Stimulated activated CD4-positive, alpha-beta T cell treated with anti-CD3 and anti-CD28 coated beads, TNF-alpha, amount 100 ng/mL, for 48 hours (primary cell): ENCODE measurements at places on chromosomes 16 and 17.

DNA sequence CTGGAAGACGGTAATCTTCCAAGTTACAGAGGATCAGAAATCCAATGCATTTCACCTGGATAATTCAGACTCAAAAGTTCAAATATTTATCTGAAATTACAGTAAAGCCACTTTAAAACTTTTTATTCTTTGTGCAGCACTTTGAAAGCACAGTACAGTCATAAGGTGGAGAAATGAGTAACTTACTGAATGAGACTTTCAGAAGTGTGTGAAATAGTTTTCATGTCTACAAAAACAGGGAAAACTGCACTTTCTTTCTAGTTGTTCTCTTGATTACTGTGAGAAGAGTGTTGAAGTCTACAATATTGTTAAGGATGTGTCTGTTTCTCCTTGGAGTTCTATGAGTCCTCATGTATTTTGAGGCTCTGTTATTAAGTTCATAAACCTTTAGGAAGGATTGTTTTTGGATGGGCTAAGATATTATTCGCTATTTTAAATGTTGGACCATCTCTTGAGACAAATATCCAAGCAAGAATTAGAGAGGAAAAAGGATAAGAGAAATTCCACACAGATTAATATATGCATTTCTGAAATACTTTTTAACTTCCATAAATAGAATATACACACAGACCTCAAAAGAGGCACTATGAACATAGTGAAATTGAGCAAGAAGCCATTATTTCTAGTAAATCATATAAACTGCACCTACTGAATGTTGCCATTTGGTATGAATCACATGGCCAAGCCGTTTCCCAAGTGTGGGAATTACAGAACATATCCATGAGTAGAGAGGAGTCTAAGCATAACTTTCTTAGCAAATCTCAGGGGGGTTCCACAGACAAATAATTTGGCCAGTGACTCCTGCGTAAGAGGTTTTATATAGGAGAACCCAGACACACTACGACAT, 83.6 kb upstream of the PLEKHM1 start:
- no peak for DNase-seq

DNA sequence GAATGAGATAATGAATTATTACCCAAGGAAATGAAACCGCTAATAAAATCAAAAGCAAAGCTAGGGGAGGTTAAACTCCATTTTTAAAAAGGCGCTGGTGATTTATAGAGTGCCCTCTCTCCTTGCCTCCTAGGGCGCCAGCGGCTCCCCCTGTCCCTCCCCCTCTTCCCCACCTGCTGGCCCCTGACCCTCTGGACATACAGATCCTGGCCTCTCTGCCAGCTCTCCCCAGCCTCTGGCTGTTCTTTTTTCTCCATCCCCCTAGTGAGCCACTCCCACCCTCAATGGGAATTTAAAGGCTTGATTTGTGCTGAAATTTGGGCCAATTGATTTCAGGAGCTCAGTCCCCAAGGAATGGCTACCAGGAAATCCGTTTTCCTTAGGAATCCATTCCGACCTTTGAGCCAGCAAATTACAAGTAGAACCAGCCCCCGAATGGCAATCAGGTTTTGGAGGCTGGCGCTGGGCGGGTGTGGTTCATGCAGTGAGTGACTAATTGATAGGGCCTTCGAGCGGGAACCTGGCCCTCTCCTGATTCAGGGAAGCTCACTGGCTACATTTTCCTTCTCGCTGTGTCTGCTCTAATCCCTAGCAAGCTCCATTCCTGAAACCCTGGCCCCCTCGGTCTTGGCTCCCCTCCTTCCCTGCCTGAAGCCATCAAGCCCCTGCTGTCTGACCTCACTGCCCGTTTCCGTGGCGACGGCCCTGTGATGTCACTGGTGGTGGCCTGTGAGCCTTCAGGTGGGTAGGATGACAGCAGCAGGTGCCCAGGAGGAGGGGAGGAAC, 141.9 kb upstream of the SDK2 start:
- DNase-seq = no peak

GRCh38 chr16:11140466-11140865, 115.5 kb downstream of the SOCS1 start:
- no peak for DNase-seq

- DNase-seq = no peak
Observed at GRCh38 chr17:4436846-4437245, 3.1 kb downstream of the SPNS3 start.

DNA sequence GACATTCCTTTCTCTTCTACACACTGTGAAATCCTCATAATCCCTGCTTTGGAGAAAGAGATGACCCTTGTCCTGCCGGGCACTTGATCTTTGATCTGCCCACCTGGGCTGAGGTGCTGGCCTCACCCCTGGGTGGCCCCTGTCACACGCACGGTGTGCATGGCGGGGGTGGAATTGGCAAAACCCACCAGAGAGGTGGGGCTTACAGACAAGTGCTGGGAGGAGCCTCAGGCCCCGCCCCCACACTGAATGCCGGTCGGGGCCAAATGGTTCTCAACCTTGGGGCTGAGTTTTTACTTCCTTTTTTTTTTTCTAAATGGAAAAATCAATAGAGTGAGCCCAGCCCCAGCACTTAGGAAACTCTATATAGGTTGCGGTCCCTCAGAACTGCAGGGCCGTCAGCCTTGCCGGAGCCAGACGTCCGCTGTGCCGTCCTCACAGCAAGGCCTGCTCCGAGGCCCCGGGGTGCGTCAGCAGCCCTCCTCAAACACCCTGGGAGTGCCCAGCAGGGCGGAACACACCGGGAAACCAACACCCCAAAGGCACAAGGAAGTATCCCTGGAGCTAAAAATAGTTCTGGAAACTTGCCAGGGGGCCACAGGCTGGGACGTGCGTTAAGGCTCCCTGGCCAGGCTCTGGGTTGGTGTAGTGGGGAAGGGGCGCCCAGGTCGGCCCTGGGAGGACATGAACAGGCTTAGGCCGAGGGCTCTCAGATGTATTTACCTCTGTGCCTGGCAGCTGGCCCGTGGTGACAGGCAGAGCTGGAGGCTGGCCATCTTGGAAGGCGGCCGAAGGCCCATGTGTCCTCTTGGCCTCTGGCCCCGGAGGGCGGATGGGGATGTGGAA, 11.0 kb downstream of the GPRC5C start:
- no peak for DNase-seq

GRCh38 chr17:13777003-13777402, 175.3 kb upstream of the HS3ST3A1 start:
- no peak for DNase-seq

DNA sequence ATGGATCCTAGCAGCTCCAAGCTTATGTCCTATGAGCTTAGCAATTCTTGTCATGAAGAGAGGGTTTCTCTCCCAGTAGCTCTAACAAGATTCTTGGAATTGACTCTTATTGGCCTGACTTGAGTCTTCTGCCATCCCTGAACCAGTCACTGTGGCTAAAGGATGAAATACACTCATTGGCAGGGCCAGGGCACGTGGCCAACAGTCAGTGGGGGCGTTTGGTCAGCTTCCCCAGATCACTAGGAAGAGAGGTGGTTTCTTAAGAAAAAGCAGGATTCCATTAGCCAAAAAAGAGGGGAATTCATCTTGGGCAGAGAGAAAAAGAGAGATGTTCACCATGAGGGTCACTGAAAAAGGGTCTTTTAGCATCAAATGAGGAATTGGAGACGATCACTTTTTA, 363.2 kb downstream of the SNX29 start:
- no peak for DNase-seq

DNA sequence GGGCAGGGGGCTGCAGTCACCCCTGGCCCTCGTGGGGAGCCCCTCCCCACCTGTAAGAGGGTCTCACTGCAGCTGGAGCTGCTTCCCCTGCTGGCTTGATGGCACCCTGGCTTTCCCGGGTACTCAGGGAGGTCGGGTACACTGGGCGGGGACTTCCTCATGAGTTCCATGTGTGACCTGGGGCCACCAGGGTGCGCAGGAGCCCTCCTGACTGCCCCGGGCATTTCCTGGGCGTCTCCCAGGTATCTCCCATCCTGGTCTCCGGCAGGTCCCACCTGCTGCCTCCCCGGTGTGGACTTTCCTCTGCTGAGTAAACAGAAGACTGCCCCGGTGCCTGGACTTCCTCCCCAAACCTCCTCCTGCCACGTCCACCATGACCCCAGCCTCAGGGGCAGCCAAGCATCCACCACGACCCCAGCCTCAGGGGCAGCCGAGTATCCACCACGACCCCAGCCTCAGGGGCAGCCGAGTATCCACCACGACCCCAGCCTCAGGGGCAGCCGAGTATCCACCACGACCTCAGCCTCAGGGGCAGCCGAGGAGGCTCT, 40.9 kb downstream of the CBFA2T3 start:
- DNase-seq = no peak

DNA sequence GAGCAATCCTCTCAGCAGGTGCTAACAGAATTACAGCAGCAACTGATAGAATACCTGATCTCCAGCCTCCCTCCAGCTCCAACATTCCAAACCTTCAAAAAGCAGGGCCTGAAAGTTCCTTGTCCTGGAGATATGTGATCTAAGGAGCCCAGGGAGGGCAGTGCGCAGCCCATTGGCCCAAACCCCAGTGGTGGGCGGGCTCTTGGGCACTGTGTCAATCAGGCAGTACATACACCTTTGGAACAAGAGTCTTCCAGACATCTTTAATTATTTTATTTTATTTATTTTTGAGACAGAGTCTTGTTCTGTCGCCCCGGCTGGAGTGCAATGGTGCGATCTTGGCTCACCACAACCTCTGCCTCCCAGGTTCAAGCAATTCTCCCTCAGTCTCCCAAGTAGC, 24.2 kb downstream of the SLC12A3 start:
- DNase-seq = no peak

- no peak for DNase-seq
Observed at GRCh38 chr17:73612031-73612472, 32.2 kb downstream of the SDK2 start.

DNA sequence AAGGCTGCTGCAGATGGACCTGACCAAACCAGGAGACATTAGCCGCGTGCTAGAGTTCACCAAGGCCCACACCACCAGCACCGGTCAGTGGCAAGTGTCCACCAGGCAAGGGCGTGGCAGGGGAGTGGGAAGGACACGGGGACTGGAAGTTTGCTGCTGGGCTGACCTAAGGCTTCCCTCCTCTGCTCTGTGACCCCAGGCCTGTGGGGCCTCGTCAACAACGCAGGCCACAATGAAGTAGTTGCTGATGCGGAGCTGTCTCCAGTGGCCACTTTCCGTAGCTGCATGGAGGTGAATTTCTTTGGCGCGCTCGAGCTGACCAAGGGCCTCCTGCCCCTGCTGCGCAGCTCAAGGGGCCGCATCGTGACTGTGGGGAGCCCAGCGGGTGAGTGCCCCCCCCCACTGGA, 4.8 kb downstream of the HSD11B2 start:
- no peak for DNase-seq

GRCh38 chr17:68732301-68732749, 131.2 kb upstream of the FAM20A start:
- no peak for DNase-seq

DNA sequence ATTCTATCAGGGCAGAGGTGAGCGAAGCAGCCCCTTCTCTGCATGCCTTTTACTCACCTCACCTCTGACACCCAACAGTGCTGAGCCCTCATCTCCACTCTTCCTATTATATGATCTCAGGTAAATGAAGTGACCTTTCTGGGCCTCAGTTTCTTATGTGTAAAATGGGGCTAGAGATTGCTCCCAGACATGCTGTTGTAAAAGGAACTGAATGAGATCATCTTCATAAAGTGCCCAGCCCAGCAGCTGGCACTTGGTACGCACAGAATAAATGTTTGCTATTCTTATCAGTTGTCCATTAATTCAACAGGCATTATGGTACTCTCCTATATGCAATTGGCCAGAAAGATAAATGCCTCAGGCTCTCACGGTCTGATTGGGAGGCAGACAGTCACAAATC, 4.5 kb upstream of the GALK1 start:
- no peak for DNase-seq

- DNase-seq = no peak
Observed at GRCh38 chr16:842061-842476, 41.5 kb upstream of the GNG13 start.

GRCh38 chr16:87165885-87166284, 151.3 kb downstream of the C16orf95 start:
- no peak for DNase-seq

DNA sequence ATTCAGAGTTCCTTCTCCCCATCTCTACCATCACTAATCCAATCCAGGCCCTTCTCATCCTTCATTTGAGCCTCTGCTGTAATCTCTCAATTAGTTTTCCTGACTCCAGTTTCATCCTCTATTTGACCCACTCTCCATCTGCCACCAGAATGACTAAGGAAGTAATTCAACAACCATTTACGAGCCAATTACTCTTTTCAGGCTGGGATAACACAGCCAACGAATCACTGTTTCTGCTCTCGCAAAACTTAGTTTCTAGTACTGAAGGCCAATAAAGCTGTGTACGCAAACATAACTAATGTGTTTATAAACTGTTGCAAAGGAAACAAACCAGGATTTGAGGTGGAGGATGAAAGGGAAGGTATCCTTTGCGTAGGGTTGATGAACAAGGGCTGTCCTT, 53.7 kb downstream of the MAP2K6 start:
- no peak for DNase-seq
